Activated gamma-delta T cell treated with anti-CD3 and anti-CD28 coated beads, Interleukin-2, amount 50 U/mL, for 16 hours (primary cell): ENCODE measurements at places on chromosomes 3 and 15.

- no peak for DNase-seq
Measured at GRCh38 chr3:114241262-114241661, 3.9 kb upstream of the ZNF80 start.

DNA sequence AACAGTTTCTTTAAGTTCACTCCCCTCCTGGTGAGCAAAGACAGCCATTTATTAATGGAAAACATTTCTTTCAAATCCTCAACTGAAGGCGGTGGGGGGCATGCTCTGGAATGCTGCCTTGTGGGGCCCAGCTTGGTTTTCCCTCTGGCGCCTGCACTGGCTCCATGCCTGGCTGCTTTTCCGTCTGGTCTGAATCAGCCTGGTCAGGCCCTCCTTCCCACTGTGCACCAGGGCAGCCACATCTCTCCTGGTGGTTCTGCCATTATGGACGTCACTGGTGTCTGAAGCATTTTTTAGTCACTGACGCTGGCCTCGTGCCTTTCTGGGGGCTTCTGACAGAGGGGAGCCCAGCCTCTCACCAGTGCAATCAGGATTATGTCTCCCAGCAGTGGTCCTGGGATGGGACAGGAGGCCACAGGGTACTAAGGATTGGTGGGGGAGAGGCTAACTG lies 57.6 kb upstream of the APEH start:
- DNase-seq = no peak

DNA sequence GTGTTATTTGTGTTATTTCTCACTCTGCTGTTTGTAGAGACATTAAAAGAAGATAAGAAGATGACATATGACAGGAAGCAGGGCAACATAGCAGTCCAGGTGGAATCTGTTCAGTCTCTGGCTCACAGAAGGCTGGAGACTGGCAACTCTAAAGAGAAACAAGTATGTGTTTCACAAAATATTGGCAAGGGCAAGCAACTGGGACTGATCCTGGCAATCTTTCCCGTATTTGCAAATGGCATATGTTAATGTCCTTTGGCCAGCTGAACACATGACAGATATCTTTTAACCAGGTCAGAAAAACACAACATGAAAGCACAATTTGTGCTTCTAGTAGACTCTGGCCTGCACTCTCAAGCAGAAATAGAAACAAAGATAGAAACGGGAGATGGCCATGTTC lies 1354.1 kb upstream of the EPHA6 start:
- DNase-seq = no peak

DNA sequence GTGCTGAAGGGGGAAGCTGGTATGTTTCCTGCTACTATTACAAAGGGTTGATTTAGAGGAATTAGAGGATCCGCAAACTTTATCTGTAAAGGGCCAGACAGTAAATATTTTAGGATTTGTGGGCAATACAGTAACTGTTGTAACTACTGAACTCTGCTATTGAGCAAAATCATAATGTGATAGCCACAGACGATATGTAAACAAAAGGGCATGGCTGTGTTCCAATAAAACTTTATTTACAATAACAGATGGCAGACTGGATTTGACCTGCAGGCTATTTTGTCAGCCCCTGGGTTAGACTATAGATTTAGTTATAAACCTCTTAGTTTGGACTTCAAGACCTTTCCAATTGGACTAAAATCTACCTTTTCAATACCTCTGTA lies 27.8 kb upstream of the KCNMB2 start:
- no peak for DNase-seq

- DNase-seq = no peak
Measured at GRCh38 chr3:17749705-17750293, 7.4 kb upstream of the TBC1D5 start.

GRCh38 chr3:100144255-100144866 lies 30.1 kb upstream of the FILIP1L start:
- DNase-seq = no peak

DNA sequence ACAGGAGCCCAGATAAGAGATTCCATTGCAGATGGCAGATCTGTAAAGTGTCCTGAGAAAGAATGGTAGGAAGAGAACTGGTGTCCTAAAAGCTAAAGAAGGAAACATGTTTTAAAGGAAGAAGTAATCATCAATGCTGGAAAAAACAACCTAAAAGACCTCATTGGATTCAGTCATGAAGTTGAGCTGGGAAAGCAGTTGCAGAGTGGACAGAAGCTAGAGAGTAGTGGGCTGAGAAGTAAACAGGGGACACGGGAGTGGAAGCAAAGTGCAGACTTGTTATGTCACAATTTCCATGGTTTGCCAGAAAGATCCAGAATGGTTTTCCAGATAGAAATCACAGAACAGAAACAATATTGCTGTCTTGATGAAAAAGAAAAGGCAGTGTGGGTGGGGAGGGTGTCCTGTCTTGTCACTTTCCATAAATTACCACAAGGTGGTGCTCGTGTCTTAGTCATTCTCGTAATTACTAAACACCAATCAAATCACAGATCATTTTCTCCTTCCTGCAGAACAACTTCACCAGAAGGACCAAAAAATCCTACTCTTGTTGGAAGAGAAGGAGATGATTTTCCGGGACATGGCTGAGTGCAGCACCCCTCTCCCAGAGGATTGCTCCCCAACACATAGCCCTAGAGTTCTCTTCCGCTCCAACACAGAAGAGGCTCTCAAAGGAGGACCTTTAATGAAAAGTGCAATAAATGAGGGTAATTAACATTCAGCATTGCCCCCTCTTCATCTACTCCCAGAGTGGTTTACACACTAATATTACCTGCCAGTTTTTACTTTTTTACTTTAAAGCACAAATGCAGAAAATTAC lies 64.5 kb downstream of the KLHL25 start:
- no peak for DNase-seq

DNA sequence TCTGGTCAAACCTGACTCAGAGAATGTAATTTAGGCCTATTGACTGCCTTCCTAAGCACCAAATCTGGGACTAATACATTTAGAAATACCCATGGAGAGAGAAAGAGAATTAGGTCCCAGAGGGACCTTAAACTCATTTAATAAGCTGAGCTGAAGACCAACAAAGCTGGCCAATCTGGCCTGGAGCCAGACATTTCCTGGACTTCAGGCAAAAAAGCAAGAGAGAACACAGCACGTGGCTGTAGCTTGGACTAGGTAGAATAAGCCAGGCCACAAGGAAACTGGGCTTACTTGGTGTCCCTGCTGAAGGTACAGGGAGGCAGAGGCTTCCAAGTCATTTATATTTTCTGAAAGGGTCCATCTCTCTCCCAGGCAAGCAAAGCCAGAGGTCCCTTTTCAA lies 88.1 kb downstream of the RTP4 start:
- DNase-seq = no peak

- no peak for DNase-seq
Measured at GRCh38 chr3:44228900-44229299, 12.8 kb upstream of the TOPAZ1 start.

DNA sequence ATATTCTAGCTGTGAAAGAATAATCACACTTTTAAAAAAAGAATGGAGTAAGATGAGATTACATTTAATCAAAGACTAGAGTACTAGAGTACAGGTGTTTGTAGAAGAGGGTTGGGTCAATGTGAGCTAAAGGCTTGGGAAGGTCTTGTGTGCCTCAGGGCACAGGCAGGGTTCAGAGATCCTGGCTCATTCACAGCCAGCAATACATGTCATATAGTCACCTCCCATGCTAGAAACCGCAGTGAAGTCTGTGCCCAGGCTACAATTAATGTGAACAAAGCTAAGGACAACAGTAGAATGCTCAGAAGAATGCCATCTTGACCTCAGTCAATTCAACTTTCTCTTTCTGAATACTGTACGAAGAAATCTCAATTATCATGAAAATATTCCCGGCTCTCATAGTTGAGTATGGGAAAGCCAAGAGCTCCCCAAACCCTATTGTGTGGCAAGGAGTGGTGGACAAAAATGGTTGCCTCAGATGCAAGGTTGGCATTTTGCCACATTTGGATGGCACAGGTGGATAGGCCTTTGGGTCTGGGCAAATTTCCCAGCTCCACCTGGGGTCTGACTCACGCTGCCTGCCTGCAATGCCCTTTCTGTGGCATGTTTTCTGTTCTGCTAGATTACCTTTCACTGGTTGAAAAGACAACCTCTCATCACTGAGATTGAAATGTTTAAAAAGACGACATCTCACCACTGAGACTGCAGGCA lies 70.2 kb downstream of the NMD3 start:
- no peak for DNase-seq
